ENCODE measurements at places on chromosomes 16 and 17. TPM values are rescaled to one million over a fixed set of nuclear protein-coding genes. Genes with fewer than 3 reads are reported as not detected.

The HBA1 gene
- not detected for total RNA-seq

DNA sequence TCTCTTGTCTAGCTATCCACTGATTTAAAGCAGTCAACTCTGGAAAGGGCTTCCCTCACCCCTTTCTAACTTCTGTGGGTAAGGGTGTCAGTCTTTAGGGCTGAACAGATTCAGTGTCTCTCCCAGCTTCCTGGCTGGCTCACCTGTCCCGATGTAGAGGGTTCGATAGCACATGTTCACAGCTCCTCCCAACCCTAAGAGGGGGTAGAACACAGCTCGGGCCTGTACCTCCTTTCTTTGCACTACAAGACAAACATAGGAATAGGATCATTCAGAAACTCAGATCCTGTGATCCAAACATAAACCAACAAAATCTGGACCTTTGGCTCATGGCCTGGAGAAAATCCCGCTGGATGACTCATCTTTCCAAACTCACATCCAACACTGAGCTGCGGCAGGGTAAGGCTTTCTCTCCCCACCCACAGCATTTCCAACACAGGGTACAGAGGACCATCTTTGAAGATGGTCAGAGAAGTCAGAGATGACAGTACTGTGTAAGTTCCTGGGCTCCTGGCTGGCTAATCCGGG is 5.8 kb upstream of the DHRS13 start:
- no peak for DNase-seq

GRCh38 chr16:31082368-31083045 is 6.2 kb downstream of the PRSS53 start:
- DNase-seq, result no peak

The KIF2B gene
- total RNA-seq, result not detected

- DNase-seq, result no peak
Observed at GRCh38 chr17:48603959-48604769, 622 bp downstream of the HOXB6 start.

- no peak for DNase-seq
Observed at GRCh38 chr17:75396796-75397195, 8.7 kb downstream of the GRB2 start.

- no peak for DNase-seq
Observed at GRCh38 chr16:27625050-27625697, 75.2 kb downstream of the KATNIP start.

The OTOA gene
- not detected for total RNA-seq

GRCh38 chr17:56902348-56902747 is 11.5 kb downstream of the TRIM25 start:
- DNase-seq, result no peak

The KAT8 gene
- 58.1 TPM for total RNA-seq

The OTOP2 gene
- total RNA-seq, result not detected

DNA sequence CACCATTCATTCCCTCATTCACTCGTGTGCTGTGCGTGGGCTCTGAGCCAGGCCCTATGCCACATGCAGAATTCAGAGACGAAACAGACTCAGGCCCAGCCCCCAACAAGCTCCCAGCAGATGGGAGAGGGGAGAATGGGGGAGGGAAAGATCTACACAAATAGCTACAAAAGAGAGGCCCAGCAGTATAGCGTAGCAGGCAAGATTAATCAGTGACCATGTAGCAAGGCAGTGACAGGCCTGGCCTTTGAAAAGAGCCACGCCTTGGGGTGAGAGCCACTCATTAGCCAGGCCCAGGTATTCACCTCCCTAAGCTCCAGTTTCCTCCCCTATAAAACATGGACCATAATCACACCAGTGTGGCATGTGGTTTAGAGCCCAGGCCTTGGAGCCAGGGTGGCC is 16.4 kb upstream of the KRT19 start:
- DNase-seq, result no peak

GRCh38 chr16:48687421-48688038 is 77.5 kb upstream of the N4BP1 start:
- peak; percentile 59 for DNase-seq

DNA sequence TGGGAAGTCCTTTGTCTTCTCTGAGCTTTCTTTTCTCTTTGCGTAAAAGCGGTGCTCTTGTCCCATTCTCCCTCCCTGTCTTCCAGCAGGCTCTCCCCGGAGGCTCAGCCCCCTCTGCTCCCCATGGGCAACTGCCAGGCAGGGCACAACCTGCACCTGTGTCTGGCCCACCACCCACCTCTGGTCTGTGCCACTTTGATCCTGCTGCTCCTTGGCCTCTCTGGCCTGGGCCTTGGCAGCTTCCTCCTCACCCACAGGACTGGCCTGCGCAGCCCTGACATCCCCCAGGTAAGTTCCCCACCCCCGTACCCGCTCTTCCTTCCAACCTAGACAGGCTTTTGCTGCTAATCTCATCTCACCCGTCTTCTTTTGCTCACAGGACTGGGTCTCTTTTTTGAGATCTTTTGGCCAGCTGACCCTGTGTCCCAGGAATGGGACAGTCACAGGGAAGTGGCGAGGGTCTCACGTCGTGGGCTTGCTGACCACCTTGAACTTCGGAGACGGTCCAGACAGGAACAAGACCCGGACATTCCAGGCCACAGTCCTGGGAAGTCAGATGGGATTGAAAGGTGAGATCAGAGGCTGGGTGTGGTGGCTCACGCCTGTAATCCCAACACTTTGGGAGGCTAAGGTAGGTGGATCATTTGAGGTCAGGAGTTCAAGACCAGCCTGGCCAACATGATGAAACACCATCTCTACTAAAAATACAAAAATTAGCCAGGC is 1.3 kb downstream of the TMEM219 start:
- DNase-seq, result no peak

DNA sequence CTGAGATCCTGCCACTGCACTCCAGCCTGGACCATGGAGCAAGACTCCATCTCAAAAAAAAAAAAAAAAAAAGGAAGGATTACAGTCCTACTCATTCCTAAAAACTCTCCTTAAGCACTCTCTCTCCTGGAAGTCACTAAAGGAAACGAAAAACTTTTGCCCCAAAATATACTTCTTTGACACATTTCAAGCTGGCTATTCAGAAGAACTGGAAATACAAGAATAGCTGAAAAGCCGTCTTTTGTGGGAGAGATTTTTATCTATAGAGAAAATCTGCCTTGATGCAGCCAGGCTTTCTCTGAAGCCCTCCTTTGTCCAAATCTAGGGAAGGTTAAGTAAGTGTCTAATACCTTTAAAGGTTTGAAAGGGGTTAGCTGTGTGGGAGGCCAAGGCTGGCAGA is 16.9 kb upstream of the MARVELD3 start:
- DNase-seq, result no peak
